T-helper 1 cell (primary cell): ENCODE measurements at places on chromosomes 11 and 22.

DNA sequence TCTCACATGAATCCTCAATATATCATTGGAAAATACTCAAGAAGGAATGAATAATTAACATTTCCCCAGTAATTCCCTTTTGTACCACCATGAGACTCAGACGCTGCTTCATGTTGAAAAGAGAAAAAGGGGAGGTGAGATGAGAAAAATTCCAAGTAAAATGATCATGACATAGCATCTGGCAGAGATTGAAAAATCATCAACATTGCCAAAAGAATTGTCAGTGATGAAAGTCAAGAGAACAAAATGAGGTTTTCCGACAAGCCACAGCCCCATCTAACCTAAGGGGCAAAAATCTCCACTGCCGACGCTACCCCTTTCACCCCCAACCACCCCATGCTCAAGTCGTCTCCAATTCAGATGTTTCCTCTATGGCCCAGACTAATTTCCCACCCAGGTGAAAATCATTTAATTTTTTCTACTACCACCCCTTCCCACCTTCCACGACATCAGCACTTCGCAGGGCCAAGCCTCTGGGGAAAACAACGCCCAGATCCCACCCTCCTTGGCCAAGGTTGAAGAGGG is 1.2 kb downstream of the RAB6A start:
- no peak for DNase-seq

GRCh38 chr11:126284829-126285228 is 1.9 kb downstream of the TIRAP start:
- peak; percentile 67 for DNase-seq

- no peak for DNase-seq
Measured at GRCh38 chr11:93844568-93844967, 5.8 kb downstream of the VSTM5 start.

GRCh38 chr11:63914896-63915691 is 1.9 kb downstream of the RCOR2 start:
- DNase-seq, result no peak

DNA sequence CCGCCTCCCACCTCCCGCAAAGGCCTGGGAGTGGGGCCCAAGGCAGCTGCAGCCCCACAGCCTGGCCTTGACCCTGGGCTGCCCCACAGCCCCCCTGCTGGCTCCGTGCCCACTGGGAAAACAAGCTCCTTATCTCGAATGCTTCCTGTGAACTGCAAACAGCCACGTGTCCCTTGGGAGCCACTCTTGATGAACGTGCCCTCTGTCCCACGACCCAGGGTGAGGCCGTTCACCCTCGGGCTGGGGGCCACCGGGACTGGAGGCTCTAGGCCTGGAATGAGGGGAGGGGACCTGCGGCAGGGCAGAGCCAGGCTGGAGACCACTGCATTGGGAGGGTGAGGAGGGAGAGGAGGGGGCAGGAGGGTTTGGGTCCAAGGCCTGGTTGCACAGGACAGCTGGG is 9.5 kb downstream of the H19 start:
- DNase-seq, result no peak
